HEK293T (cell line): ENCODE measurements at places on chromosomes 2 and 18.

DNA sequence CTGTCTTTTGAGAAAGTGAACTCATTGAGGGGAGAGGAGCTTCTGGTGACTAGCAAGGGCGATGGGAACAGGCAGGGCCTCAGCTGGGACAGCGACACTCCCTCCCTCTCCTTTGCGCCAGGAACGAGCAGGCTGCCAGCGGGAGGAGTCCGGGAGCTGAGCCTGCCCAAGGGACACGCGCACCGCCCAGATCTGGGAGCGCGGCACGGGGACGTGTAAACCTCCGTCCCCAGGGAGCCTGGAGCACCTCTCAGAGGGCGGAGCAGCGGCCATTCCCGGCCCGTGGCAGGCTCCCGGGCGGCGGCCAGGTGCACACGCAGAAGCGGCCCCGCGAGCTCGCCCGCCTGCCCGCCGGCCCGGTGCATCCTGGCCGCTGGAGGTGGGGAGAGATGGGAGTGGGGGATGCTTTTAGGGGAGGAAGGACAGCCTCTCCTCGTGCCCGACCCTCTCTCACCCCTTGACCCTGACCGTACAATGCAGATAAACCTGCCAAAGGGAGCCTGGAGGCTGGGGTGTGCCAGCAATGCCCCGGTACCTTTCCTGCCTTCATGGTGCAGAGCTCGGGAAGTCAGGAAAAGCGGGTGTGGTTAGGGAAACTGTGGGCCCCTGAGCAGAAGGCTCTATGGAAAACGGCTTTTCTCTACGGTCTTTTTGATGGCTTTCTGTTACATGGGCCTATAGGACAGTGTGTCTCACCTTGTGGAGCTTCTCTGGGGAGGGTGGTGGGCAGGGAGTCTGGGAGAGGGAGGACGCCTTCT lies 2.2 kb downstream of the AQP4 start:
- DNase-seq, result peak; percentile 69

DNA sequence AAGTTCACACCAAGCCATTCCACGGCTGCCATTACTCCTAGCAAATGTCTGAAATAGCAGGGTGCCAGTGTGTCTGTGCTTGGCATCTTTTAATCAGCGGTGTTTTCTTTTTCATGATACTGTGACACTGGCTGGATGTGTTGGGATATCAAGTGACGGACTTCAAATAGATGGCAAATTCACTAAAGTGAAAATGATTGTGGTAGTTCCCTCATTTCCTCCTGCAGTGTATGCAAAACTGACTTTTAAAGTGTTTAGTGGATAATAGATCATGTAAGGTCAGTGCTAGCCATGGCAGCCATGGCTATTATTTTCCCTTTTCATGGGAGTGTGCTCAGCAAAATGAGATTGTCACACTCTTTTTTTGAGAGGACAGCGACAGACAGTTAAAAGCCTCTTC lies 261.5 kb upstream of the SIX3 start:
- no peak for DNase-seq

DNA sequence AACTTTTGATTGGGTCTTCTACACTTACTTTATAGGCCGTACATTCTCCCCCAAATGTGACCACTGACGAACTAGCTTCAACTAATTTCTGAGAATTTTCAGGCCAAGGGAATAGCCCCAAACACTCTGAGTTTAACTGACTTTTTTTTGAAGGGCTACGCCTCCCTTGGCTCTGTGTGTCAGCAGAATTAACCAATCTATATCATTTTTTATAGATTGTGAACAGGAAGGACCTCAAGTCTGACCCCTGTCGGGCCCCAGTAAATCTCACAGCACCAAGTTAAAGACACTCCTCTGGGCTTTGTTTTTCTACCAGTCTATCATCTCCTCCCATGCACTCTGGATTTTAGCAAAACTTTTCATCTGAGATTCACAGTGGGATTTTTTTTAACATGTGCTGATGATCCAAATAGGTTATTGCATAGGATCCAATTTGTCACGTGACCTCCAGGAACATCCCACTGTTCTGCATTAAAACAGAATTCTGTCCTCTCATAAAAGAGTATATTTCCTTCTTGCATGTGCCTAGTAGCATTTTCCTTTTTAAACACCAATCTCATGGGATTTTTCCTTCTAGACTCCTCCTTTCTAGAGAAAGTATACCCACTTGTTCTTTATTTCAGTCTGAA lies 307.1 kb downstream of the OSR1 start:
- DNase-seq, result no peak

DNA sequence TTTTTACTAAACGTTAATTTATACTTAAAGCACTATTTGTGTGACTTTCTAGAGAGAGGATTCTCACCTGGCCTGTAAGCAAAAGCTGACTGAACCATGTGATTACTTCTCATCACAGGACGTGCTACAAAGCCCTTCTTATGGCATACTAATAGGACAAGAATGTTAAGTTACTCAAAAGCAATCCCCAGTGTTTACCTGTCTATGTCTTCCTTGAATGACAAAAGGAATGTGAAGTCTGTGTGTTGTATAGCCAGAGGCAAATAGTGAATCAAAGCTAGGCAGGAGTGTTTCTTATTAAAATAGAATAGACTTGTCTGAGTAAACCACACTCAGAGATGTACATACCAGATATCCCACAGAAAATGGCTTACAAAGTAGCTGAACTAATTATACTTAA lies 1465.5 kb downstream of the SUCLG1 start:
- no peak for DNase-seq

- DNase-seq, result no peak
These were observed 6.5 kb downstream of the SH3BP4 start for GRCh38 chr2:234958311-234958710.

DNA sequence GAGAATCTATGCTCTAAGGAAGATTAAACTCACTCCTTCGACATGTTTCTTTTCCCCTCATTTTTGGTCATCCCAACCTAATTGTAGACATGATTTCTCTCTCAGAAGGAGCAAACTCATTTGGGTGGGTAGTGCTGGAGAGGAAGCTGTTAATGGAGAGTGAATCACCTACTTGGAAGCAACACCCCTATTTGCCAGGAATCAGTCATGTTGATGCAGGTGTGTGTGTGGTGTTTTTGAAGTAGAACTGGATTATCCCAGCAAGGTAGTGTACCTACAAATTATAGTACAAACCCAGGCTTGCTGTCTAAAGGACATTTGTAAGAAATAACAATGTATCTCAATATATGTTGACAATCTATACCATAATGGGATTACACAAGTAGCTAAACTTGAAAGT lies 186.4 kb downstream of the EPHA4 start:
- DNase-seq, result no peak
